Hematopoietic multipotent progenitor cell (in vitro differentiated cells): ENCODE measurements at places on chromosomes 1 and 21.

DNA sequence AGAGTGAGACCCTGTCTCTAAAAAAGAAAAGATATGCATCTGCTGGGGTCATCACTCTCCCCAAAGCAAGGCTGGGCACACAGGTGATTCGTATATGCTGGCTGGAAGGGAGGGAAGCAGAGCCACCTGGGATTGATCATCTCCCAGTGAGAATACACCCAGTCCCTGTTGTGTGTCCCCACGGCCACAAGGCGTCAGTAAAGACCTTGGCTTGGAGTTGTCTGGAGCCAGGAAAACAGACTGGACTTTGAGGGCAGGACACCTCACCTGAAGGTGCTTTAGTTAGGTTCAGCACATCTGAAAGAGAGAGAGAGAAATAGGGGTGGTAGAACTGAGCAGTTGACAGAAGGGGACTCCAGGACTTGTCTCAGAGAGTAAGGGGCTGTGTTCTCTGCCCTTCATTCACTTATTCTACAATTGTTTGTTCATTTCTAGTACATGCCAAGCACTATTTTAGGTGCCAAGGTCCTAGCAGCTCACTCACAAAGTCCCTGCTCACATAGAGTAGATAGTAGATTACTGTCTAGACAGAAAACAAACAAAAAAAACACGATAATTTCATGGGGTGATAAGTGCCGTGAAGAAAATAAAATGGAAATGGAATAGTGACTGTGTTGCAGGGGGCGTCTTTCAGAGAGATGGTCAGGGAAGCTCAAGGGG is 13.5 kb downstream of the CITED4 start:
- no peak for DNase-seq

- DNase-seq = no peak
Observed at GRCh38 chr1:248860007-248860406, 1.1 kb upstream of the ZNF692 start.

DNA sequence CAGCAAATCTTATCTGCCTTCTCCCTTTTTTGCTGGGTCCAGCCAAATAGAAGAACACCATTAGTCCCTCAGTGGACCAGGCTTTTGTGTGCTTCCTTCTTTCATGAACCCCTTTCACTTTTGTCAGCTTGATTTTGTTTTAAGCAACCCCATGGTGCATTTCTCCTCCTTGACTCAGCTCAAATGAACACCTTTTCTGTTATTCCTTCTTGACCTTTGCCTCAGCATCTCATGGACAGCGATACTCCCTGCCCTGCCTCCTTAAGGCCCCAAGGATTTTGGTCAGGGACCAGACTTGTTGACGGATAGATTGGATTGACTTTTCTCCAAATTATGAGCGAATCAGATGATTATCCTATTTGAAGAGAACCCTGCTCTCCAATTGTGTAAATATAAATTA is 356.6 kb upstream of the USP24 start:
- no peak for DNase-seq

- no peak for DNase-seq
Observed at GRCh38 chr21:21200103-21200938, 202.1 kb downstream of the NCAM2 start.

DNA sequence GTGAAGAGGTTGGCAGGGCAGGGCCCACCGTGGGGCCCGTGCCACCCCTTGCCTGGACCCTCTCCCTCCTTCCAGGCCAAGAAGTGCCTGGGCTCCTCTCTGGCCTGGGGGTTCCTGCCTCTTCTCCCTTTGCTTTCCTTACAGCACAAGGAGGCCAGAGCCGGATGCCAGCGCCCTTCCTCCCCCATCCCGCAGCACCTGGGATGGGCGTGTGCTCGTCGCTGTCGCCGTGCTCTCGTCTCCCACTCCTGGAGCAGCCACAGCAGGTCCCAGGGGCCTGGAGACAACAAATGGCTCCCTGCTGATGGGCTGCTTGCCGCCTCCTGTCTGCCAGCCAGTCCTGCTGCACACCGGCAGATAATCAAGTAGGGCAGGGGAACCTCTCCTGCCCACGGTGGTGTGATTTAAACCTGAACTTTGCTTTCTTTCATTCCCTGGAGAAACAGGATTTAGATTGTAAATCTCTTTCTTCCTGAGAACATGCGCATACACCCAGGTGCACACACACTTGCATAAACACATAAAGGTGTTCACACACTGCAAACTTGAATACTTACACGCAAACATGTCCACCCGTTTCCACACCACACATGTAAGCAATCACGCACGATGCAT is 50.8 kb upstream of the POU3F1 start:
- DNase-seq = no peak

GRCh38 chr1:50421768-50422674 is 1.2 kb downstream of the DMRTA2 start:
- no peak for DNase-seq

GRCh38 chr1:205204552-205204951 is 7.0 kb downstream of the DSTYK start:
- DNase-seq = no peak

DNA sequence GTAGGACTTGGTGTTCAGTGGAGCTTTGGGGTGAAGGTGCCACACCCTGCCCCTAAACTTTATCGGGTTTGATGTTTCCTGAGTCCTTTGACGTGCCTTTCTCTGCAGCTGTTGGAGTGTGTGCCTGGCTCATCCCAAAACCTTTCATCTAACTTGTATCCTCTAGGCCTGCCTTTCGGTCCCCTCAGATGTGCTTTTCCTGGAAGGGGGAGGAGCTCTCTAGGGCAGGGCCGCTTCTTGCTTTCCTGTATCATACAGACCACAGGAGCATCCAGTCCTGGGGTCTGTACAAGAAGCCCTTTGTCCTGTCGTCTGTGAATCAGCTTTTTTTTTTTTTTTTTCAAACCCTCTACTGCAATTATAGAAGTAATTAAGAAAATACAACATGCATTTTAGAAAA is 35.7 kb downstream of the PTGFRN start:
- DNase-seq = no peak

- no peak for DNase-seq
Observed at GRCh38 chr1:50271337-50271736, 151.9 kb downstream of the DMRTA2 start.

DNA sequence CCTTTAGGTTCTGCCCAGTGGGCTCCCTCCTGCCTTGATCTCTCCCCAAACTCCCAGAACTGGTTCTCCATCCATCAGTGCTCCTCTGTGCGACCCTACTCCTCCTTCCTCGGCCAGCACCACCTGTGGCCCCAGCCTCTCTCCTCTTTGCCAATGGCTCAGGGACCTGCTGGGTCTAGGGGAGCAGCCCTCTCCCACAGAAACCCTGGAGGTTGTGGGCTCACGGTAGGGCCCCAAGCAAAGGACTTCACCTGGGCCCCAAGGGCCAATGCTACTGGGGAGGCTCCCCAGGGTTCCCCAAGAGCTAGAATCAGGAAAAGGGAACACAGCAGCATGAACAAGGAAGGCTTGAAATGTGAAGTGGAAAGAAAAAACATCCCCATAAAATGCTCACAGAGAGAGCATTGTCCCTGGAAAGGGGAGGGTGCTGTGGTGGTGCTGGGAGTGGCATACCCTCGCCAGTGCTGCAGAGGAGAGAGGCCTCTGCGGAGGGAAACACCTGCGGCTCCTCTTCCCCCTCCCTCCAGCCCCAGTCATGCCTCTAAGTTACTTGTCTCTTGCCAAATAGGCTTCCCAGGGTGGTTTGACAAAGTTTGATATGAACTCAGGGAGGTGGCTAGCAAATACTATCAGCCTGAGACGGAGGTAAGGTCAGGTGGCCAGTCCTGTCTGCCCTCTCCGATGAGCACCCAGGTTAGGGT is 2.5 kb downstream of the TMEM63A start:
- DNase-seq = no peak

DNA sequence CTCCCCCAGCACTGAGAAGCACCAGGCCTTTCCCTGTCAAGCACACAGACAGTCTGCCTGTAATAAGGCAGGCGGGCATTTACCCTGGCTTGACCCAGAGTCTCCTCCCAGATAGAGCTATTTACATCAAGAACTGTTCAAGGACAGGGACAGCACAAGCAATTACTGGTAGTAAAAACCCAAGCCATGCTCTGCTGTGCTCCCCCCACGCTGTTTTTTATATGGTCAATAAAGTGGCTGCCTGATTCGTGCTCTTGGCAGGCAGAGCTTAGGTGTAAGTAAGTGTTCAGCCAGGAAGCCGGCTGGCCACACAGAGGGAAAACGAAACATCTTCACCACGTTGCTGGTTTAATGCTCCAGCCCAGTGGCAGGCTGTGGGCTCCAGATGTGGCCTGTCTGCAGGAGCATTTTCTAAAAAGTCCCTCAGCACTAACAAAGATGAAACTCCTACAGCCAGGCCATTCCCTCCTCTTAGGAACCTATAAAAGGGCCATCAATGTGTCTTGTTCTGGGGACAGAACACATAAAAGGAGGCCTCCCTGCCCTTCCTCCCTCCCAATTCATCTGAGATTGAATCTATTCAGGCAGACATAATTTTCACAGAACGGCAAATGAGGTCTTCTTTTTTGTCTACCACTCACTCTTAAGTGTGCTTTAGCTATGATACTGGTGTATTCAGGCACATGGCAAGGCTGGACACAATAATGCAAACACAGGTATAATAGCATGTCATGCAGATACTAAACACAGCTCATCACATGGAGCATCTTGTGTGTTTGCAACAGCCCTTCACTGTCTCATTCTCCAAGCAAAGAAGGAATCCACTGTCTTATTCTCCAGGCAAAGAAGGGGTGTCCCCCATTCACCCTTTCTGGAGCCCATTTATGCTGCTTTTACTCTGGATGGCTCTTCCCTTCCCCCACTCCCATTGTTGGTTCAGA is 378.9 kb downstream of the HHAT start:
- DNase-seq = no peak

- DNase-seq = no peak
Observed at GRCh38 chr1:158335213-158335532, 3.8 kb upstream of the CD1B start.

DNA sequence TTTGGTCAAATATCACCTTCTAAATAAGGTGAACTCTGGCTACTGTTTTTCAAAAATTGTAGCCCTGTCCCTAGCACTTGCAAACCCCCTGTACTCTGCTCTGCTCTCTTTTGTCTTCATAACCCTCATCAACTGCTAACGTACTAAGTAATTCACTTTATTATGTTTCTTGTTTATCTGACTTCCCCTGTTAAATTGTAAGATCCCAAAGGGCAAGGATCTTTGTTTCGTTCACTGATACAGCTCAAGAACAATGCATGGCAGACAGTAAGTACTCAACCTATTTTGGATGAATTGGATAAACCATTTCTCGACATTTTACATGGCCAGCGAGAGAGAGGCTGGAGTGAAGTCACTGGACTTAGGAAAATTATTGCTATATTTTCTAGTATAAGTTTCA is 46.9 kb downstream of the ATP5PF start:
- DNase-seq = no peak

DNA sequence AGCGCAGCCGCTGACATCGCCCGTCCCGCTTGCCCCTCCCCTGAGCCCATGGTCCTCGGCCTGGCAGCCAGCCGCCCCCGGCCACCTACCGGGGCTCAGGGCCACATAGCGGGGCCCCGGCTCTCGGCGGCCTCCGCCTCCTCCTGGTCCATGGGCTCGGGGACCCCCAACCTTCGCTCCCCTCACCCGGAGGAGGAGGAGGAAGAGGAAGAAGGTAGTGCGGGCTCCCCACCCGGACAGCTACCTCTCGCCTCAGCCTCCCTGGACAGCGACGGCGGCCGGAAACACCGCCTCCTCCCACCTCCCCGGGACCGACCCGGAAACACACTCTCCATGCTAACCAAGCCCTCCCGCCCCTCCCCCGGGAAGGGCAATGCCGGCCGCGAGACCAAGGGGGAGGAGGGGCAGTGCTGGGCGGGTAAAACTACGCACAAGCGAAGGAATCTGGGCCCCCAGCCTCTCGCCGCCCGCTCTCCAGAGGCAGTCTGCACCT is at the start of gene KIAA0319L:
Gene KIAA0319L (minus strand): TSS at position 286 of the 493 bp plus-strand sequence. CDS start 2,912 bp downstream, outside the sequence.
- no peak for DNase-seq

GRCh38 chr1:8751984-8752383 is 65.5 kb downstream of the RERE start:
- DNase-seq = no peak

- peak; percentile 56 for DNase-seq
Observed at GRCh38 chr1:26529655-26530409, at the start of gene RPS6KA1. Gene RPS6KA1, plus strand, starts transcription at chr1:26529761. Its CDS starts 160 bp downstream, at chr1:26529921.

DNA sequence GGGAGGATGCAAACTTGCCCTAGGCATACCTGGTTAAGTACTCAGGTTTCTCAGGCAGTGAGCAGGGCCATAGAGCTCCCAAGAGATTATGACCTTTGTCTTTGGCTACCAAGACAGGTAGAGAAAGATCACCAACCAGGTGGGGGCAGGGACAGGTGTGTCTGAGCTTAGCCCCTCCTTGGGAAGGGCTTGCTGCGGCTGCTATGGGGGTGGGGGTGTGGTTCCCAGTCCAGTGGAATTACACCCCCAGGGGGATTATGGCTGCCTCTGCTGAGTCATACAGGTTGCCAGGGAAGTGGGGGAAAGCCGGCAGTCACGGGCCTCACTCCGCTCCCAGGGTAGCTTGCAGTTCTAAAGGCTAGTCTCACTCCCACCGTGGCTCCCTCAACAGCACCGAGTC is 65.2 kb upstream of the FAM163A start:
- DNase-seq = no peak

DNA sequence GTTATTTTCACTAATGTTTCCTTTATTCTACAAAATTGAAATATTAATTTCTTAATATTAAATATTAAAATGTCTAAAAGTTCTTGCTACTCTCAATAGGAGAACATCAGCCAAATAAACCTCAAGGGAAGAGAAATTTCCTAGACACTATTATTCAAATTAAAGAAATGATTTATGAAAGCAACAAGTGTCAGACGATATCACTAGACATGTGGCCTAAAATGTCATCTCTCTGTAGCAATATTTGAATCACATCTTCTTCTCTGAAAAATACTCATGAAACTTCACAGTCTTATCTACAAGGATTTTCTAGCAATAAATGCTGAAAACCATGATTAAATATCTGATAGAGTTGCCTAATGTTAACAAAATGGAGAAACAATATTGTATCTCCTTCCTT is 2.5 kb upstream of the SERBP1 start:
- DNase-seq = no peak

- no peak for DNase-seq
Observed at GRCh38 chr1:12097321-12097720, 34.2 kb downstream of the TNFRSF8 start.

- no peak for DNase-seq
Observed at GRCh38 chr1:178362747-178363146, 134.0 kb downstream of the CLEC20A start.

DNA sequence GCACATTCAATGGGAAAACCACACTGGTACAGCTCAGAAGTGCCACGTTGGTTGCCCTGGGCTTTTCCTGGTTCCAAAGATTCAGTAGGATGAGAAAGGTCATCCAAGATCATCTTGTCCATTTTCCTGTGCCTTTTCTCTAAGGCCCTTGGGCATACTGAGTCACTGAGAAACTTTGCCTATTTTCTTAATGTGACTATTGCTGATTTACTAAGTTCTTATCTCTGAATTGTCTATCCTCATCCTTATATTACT is 57.2 kb upstream of the HSD17B7 start:
- DNase-seq = no peak

GRCh38 chr1:17831597-17831996 is 76.5 kb downstream of the ACTL8 start:
- DNase-seq = peak; percentile 27

- DNase-seq = no peak
Observed at GRCh38 chr1:25640646-25641328, 24.2 kb downstream of the MAN1C1 start.
